ENCODE measurements at places on chromosomes 3 and 15. TPM values are rescaled to one million over a fixed set of nuclear protein-coding genes. Genes with fewer than 3 reads are reported as not detected.

- H3K27me3 ChIP-seq: peaks cover 2% of the 10 kb centered on the region
- H3K4me3 ChIP-seq: no peak overlapping the region
- no peak for DNase-seq
- H3K36me3 ChIP-seq: no peaks in the 10 kb centered on the region
- no peak overlapping the region for H3K27ac ChIP-seq
Observed at GRCh38 chr15:44782516-44782915, 46.2 kb downstream of the TRIM69 start.

DNA sequence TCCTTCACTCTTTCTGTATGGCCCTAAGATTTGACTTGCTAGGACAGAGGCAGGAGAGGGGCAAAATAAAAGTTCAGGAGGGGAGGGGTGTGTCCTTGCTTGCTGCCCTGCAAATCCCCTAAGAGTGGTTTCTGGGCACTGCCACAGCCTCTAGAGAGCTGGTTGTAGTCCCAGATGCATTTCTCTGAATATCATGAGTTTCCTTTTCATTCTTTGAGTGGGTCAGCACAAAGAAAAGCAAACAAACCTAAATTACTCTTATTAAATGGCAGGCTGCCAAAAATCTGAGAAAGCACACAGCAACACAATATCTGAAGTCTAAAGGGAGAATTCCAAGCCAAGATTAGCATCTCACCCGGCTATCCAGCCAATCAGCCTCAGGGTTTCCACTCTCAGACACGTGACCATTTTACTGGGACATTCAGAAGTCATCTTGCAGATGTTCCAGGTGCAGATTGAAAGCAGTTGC is 919.3 kb downstream of the TUSC7 start:
- no peaks in the 10 kb centered on the region for H3K27me3 ChIP-seq
- no peaks in the 10 kb centered on the region for H3K36me3 ChIP-seq
- peaks cover 15% of the 10 kb centered on the region for H3K4me1 ChIP-seq
- H3K27ac ChIP-seq: peak overlapping the region; percentile 60
- DNase-seq: peak; percentile 76

DNA sequence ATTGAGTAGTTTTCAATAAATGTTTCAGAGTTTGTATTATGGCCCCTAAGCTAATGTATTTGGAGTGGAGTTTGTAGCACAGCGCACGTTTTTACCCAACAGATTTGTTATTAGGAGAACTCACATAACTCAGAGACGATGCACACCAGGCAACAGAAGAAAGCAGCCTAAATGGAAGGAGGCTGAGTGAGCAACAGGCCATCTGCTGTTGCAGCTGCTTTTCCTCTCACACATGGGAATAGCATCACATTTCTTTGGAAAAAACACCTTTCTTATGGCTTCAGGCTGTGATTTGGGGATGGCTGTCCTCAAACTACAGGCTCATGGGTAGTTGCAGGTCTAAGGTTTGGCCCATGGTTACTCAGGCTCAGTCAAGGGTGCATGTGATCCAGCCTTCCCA is 469.3 kb upstream of the MCTP2 start:
- H3K27me3 ChIP-seq: no peaks in the 10 kb centered on the region
- no peak for DNase-seq
- H3K4me1 ChIP-seq: no peaks in the 10 kb centered on the region
- H3K4me3 ChIP-seq: no peak overlapping the region

The CYP1A2 gene
- total RNA-seq: not detected

The RLBP1 gene
- not detected for total RNA-seq

The MAP6D1 gene
- 4.1 TPM for total RNA-seq
